ENCODE measurements at places on chromosomes 11 and 22. TPM values are rescaled to one million over a fixed set of nuclear protein-coding genes. Genes with fewer than 3 reads are reported as not detected.

The POTEH gene
- total RNA-seq = not detected

DNA sequence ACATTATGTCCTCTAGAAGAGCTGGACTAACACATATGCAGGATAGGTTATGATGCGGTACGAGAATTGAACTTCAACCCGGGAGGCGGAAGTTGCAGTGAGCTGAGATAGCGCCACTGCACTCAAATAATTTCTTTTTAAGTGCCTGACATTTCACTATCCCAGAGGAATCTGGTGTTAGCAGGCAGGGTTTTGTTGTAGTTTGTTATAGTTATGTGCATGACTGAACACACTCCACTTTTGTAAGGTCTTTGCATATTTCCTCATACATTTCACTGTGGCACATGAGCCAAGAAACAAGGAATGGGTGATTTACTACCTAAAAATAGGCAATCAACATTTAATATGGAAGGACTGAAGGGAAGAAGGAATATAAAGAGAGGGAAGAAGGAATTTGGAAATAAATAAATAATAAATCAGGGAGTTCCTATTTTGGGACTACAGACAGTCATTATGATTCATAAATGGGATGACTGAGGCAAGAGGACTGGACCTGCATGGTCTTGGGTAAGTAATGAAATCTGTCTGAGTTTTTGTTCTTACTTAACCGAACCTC is 8.7 kb upstream of the HIPK3 start:
- DNase-seq = peak; percentile 31

- no peak for DNase-seq
Measured at GRCh38 chr22:28029201-28029948, 110.3 kb upstream of the PITPNB start.

DNA sequence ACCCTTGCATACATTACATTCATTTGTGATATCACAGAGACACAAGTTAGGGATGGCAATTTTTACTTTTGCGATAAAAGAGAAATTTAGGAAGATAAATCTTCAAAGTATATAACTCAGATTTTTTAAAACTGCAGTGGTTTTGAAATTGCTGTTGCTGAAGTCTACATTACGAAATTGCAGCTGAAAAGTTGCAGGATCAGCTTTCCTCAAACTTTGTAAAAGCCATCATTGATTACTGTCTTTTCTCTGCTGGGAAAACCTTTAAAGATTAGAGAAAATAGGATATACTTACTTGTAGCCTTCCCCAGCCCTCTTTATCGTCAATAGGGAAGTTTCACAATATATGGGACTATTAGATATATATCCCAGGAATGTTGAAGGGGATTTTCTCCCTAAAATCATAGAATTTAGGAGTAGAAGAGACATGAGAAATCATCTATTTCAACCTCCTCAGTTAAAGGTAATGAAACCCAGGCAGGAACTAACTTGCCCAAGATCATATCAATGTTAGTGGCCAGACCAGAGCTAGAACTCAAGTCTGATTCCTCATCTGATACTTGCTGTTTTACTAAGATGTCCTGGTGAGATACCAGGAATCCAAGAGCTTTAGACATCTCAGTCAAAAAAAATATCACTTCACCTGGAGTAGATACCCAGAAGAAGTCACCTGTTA is 10.4 kb upstream of the AGBL2 start:
- no peak for DNase-seq

GRCh38 chr22:27571463-27572277 is 229.9 kb downstream of the MN1 start:
- no peak for DNase-seq

The CASP5 gene
- total RNA-seq = not detected

The CTSD gene
- total RNA-seq = 154 TPM

- DNase-seq = no peak
Measured at GRCh38 chr11:128872094-128872493, 5.0 kb upstream of the KCNJ1 start.

The PGA5 gene
- not detected for total RNA-seq

DNA sequence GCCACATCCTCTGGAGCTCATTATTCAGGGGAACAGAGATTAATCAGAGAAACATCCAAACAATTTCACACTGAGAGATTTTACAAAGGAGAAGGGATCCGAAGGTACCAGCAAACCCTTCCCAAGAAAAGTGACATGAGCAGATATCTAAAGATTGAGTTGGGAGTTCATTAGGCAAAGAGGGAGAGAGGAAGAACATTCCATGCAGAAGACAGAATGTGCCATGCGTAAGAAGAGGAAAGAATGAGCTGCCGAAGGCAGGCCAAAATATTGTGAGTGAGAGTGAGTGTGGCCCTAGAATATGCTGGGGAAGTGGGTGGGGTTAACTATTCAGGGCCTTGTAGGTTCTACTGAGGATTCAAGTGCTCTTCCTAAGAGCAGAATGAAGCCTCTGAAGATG is 50.0 kb upstream of the LYVE1 start:
- DNase-seq = no peak

DNA sequence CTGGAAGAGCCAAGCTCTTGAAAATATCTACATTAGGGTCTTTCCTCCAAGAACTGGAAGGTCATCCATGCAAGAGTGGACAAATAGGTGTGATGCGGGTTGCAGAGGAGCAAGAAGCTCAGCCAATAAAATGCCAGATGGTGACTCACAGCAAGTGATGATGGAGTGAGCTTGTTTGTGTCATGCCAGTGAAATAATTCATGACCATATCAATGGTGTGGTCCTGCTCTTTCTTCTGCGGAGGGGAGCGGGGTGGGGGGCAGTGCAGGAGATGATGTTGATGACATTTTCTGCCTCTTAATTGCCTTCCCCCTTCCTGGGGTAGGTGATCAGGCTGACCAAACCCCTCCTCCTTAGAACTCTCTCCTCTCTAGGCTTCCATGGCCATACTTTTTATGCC is 118.5 kb upstream of the TIMP3 start:
- DNase-seq = no peak

The YPEL1 gene
- total RNA-seq = not detected

DNA sequence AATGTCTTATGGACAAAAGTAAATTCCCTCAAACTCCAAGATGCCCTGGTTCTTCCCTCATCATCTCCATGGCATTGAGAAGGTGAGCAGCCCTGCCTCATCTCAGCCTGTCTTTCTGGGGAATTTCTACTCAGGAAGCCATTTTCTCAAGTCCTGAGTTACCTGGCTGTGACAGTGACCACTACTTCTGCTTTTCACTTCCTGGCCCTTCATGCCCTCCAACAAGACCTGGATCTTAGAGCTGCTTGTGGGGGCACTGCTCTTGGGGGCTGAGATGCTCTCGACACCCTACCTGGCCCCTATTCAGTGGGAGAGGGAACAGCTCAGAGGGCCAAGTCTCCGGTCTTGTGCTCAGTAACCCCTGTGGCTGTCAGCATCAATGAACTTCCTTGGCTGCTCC is 5.5 kb upstream of the IGSF22 start:
- no peak for DNase-seq

DNA sequence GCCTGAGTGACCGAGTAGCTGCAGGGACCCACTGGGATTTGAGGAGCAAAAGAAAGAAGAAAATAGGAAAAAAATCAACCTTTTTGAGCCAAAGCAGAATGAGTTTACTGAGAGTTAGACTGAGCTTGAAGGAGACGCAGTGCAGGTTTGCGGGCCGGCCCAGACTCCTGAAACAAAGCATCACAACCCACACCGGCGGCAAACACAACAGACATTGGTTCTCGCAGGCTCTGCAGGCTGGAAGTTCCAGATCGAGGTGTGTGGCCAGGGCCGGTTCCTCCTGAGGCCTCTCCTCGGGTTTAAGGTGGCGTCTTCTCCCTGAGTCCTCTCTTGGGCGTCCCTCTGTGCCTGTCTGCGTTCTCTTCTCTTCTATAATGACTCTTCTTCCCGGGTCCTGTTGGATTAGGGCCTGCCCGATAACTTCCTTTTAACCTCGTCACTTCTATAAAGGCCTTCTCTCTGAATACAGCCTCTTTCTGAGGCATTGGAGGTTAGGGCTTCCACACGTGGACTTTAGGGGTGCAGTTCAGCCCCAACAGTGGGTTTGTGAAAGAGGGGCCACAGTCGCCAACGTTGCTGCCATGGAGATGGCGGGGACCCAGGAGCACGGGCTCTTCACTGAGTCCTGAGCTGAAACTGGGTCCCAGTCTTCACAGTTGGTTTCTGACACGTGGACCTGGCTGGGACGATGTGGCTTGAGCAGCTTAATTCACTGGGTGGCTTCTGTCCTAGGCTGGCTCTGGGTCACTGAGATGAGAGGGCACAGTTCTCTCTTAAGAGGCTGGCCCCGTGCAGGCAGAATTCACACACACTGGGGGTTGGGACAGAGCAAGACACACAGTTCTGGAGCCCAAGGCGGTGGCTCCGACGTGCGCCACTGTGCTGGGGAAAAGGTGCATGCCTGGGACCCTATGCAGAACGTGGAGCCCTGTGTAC is 1047.7 kb downstream of the BRD1 start:
- no peak for DNase-seq

GRCh38 chr22:41833369-41834004 is 582 bp downstream of the SREBF2 start:
- no peak for DNase-seq

The ELF5 gene
- total RNA-seq = not detected

DNA sequence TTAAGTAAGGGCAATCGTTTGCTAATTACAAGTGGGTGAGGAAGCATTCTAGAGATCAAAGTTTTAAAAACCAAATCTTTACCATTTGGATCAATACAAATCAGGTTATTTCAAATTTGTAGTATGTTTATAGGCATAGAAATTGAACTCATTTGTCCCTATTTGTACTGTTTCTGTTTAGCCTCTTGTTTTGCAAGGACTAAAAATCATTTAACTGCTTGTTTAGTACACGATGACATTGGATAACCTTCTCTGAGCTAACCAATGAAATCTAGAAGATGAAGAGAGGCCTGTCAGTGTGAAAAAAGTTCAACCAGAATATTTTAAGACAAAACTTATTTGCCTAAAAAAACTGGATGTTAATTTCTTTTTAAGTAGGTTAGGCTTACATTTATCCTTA is 40.0 kb downstream of the ZC3H12C start:
- no peak for DNase-seq

- no peak for DNase-seq
Measured at GRCh38 chr22:22394591-22394990, 114.0 kb downstream of the ZNF280B start.

DNA sequence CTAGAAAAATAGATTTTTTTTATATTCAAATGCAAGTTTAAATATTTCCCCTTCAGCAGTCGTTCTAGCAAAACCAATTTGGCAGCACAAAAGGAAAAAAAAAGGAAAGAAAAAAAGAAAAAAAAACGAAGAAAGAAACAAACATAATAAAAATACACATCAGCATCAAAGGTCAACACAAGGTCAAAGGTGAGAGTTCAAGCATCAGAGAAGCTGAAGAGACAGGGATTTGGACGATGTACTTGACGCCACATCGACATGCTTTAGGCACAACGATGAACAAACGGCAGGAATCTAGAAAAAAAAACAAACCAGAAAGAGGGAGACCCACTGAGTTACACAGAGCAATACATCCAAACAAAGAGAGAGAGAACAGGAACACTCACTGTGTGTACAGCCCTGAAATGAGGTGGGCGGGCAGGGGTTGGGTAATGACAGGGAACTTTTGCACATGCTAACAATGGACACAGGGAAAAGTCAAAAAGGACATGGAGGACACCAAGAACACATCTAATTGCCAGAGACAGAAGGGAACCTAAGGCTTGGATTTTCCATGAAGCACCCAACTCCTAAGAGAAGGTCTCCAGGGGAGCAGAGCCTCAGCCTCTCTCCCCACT is 19.8 kb upstream of the RAPSN start:
- no peak for DNase-seq

GRCh38 chr11:111463276-111463675 is 48.9 kb downstream of the BTG4 start:
- DNase-seq = no peak

The SHISA8 gene
- total RNA-seq = not detected

- DNase-seq = no peak
Measured at GRCh38 chr11:28448186-28448585, 340.0 kb downstream of the METTL15 start.

GRCh38 chr11:33057284-33057683 is 17.9 kb downstream of the TCP11L1 start:
- no peak for DNase-seq

DNA sequence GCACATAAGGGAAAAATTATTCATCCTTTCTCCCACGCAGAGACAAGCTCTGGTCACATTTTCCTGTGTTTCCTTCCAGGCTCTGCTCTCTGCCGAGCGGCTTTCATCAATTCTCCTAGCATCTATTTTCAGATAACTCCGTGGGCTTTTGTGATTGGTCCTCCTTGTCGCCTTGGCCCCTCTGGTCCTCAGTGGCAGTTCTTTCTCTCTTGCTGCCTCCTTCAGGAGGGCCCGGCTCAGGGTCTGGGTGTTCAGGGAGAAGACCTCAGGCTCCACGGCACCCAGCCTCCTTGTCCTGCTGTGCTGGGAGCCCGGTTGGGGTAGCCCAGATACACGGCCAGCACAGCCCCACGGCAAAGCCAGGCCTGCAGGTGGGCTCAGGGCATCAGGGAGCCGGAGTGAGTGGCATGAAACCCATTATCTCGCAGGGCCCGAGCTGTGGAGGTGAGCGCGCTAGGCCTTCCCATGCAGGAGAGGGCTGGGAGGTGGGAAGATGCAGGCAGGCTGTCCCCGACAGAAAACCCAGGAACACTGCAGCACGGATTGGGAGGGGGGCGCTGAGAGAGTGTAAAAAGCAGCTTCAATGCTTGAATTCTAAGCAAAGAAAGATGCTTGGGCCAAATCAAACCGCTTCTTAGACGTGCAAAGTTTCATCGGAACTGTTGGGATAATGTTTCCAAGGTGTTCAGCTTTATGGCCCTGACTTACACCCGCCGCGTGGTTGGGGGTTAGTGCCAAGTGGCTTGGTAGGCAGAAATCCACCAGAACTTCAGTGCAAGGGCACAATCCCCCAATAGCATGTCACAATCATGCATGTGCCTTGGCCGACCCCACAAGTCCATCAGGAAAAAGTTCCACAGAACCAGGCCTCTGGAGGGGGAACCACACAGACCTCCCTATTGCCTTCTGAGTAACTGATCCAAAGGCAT is 81.9 kb upstream of the WNT7B start:
- no peak for DNase-seq

The P2RY2 gene
- 6.3 TPM for total RNA-seq

GRCh38 chr11:106399076-106399511 is 321.6 kb downstream of the AASDHPPT start:
- DNase-seq = peak; percentile 89

The CDC42BPG gene
- total RNA-seq = 11.1 TPM

The OR8G5 gene
- not detected for total RNA-seq

DNA sequence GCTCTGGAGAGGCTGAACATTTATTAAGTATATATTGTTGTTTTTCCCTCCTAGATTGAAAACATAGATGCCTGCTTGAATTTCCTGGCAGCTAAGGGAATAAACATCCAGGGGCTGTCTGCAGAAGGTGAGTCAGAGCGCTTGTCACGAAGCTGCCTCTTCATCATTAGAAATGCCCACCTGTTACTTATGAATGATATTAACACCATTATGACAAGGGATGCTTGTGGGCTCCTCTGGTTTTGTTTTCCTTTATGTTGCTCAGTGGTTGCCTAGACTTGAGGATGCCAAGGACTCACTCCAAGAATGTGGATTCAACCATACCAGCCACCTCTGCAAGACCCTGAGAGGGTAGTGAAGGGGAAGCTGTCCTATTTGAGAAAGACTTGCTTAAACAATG is 156.2 kb downstream of the NAV2 start:
- no peak for DNase-seq

- DNase-seq = no peak
Measured at GRCh38 chr22:22408731-22409696, 99.5 kb downstream of the ZNF280B start.

GRCh38 chr11:112223754-112224532 is 2.3 kb upstream of the PTS start:
- no peak for DNase-seq

The DENND6B gene
- 0.42 TPM for total RNA-seq

GRCh38 chr11:34387653-34388052 is 29.8 kb upstream of the ABTB2 start:
- DNase-seq = no peak
